ENCODE measurements at places on chromosomes 4 and X.

DNA sequence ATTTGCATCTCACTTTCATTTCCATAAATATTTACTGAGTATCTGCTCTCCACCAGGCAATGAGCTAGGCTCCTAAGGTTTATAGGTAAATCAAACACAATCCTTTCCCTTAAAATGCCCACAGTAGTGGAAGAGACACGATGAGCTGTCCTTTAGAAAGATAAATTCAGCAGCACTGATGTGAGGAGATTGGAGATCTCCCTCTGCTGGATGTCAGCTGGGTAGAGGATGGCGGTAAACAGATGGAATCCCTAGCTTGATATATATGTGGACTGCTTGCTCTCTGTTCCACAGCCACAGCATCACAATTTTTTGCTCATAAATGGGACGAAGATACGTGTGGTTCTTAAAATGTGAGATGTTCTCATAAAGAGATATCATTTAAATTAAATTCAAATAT, 216.4 kb upstream of the RASGEF1B start:
- no peaks in the 10 kb centered on the region for H3K4me1 ChIP-seq
- DNase-seq = no peak
- no peaks in the 10 kb centered on the region for H3K27me3 ChIP-seq
- H3K27ac ChIP-seq = no peak overlapping the region

DNA sequence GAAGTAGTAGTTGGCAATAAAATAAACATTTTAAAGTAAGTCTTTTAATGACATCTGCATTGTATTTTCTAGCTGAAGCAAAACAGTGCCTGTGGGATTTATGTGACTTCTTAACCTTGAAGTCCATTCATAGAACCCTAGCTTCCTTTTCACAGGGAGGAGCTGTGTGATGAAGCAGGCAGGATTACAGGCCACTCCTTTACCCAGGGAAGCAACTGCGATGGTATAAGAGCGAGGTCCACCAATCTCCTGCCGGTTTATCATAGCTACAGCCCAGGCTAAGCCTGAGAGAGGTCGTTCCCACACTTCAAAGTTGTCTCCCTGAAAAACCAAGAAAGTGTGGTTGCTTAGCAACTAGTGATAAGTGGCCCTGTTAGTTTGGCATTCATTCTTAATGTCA, 7.0 kb downstream of the RPL36A start:
- no peaks in the 10 kb centered on the region for H3K27me3 ChIP-seq
- no peak overlapping the region for H3K27ac ChIP-seq
- peaks cover 8% of the 10 kb centered on the region for H3K4me1 ChIP-seq
- DNase-seq = no peak
- no peak overlapping the region for H3K4me3 ChIP-seq
- H3K36me3 ChIP-seq = peaks cover 31% of the 10 kb centered on the region

DNA sequence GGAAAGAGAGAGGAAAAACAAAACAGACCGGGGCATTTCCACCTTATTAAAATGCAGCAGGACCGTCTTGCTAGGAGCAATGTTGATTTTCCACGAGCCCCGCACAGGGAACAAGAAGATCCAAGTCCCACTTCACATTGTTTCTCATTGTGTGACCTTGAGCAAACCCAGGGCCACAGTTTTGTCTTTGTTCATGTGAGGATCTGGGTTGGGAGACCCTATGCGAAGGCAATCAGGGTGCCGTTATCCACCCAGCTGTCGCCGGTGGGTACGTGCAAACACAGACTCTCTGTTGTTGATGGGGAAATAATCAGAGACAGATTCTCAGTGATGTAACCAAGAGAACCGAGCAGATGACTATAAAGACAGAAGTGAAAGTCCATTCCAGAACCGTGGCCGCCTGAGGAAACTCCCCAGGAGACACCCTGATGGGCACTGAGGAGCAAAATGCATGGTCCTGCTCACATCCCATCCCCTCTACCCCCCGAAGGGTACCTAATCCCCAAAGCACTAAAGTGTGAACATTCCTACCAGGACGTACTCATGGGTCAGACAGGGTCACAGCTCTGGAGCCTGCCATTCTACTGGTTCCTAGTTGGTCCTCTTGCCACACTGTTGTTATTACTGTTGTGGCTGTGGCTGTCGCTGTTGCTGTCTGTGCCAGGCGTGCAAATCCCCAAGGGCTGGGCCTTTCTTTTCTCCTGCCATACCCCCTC, 102.7 kb upstream of the RBPJ start:
- no peak overlapping the region for H3K4me3 ChIP-seq
- peaks cover 18% of the 10 kb centered on the region for H3K4me1 ChIP-seq
- peaks cover 10% of the 10 kb centered on the region for H3K27me3 ChIP-seq
- peaks cover 9% of the 10 kb centered on the region for H3K36me3 ChIP-seq
- no peak for DNase-seq

- H3K4me1 ChIP-seq = peaks cover 83% of the 10 kb centered on the region
- peak overlapping the region; percentile 97 for H3K4me3 ChIP-seq
- peaks cover 37% of the 10 kb centered on the region for H3K36me3 ChIP-seq
- no peaks in the 10 kb centered on the region for H3K27me3 ChIP-seq
- H3K27ac ChIP-seq = peak overlapping the region; percentile 83
- DNase-seq = no peak
These were observed 3.6 kb downstream of the DCK start for GRCh38 chr4:70997036-70997435.

DNA sequence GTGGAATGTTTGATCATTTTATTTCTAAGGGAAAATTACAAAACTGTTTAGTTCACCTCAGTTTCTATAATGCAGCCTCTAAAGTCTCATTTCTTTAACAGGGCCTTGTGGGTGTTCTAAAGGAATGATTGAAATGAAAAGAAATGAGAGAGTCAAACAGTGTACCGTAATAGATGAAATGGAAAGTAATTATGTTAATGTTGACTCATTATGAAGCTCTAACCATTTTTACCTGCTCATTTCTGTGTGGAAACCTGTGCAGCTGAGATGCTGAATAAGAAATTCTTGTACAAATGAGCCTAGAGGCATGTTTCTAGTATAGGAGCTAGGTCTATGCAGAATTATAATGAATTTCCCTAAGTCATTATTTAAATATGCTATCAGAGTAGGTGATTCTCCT, 45.2 kb upstream of the RPA4 start:
- H3K4me1 ChIP-seq = no peaks in the 10 kb centered on the region
- no peak overlapping the region for H3K4me3 ChIP-seq

DNA sequence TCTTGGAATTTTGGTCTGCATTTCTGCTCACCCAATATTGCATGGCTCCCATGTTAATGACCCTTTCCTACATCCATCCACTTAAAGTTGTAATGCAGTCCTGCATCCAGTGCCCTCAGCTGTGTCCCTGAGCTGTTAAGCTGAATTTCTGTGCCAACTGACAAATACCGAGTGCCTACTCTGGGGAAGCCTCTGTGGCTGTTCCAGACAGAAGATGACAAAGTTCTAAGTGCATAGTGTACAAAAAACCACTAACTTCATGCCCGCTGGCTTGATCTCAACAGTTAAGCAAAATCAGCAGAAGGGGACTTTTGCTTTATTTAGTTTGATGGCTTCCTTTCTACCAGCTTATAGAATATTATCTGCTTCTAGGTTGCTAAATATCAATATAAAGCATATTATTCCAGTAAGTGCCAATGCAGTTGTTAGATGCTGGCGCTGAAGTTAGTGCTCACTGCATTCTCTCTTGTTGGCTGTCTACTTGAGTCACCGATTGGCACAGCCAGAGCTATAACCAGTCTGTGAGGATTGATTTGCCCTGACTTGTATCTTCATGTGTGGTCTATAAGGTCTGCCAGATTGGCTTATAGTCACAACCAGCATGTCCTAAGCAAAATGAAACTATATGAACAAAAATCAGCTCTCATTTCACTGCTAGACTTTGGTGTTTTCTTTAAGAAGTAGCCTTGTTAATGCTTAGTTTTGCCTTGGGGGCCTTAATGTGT, 98.9 kb downstream of the KLHL8 start:
- H3K36me3 ChIP-seq = peaks cover 29% of the 10 kb centered on the region
- no peak for DNase-seq
- H3K27ac ChIP-seq = no peak overlapping the region
- H3K4me3 ChIP-seq = no peak overlapping the region
- H3K27me3 ChIP-seq = no peaks in the 10 kb centered on the region

- H3K27ac ChIP-seq = no peak overlapping the region
- DNase-seq = no peak
- no peaks in the 10 kb centered on the region for H3K36me3 ChIP-seq
- no peak overlapping the region for H3K4me3 ChIP-seq
- H3K27me3 ChIP-seq = no peaks in the 10 kb centered on the region
- no peaks in the 10 kb centered on the region for H3K4me1 ChIP-seq
These were observed 386.8 kb downstream of the ANKRD50 start for GRCh38 chr4:124325690-124326089.

DNA sequence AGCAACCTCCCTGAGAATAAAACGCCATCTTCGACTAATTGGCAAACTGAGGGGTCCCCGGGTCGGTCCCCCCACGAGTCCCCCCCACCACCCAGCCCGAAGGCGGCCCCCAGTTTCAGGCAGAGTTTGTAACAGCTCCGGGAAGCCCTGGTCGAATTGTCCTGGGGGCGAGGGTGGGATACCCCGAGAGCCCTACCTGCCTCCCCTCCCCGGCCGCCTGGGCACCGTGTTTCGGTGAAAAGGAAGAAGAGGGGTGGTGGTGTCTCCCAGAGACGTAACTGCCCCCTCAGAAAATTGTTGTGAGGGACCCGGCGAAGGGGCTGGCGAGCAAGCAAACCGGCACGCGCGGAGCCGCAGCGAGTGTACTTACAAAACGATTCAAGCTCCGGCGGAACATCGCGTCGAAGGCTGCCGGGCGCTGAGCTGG, 1.2 kb downstream of the ATP11C start:
- H3K36me3 ChIP-seq = no peaks in the 10 kb centered on the region
- peak overlapping the region; percentile 79 for H3K4me3 ChIP-seq
- H3K27me3 ChIP-seq = no peaks in the 10 kb centered on the region
- H3K27ac ChIP-seq = peak overlapping the region; percentile 61

GRCh38 chr4:136687118-136687517, 845.2 kb downstream of the PCDH18 start:
- no peaks in the 10 kb centered on the region for H3K4me1 ChIP-seq
- H3K36me3 ChIP-seq = no peaks in the 10 kb centered on the region
- no peak for DNase-seq
- H3K27ac ChIP-seq = no peak overlapping the region
- H3K27me3 ChIP-seq = no peaks in the 10 kb centered on the region

- H3K4me1 ChIP-seq = peaks cover 12% of the 10 kb centered on the region
- peaks cover 6% of the 10 kb centered on the region for H3K27me3 ChIP-seq
- no peak overlapping the region for H3K27ac ChIP-seq
- no peak overlapping the region for H3K4me3 ChIP-seq
- no peak for DNase-seq
These were observed 70.1 kb upstream of the LSM6 start for GRCh38 chr4:146105464-146105863.

- H3K4me3 ChIP-seq = no peak overlapping the region
- no peaks in the 10 kb centered on the region for H3K4me1 ChIP-seq
- no peak overlapping the region for H3K27ac ChIP-seq
- DNase-seq = no peak
- no peaks in the 10 kb centered on the region for H3K27me3 ChIP-seq
These were observed 191.3 kb downstream of the KCNIP4 start for GRCh38 chr4:21757248-21757647.

GRCh38 chr4:158255727-158256324, 45.5 kb downstream of the TMEM144 start:
- peaks cover 7% of the 10 kb centered on the region for H3K27me3 ChIP-seq
- H3K4me3 ChIP-seq = no peak overlapping the region
- no peak for DNase-seq
- H3K36me3 ChIP-seq = no peaks in the 10 kb centered on the region
- H3K4me1 ChIP-seq = peaks cover 10% of the 10 kb centered on the region
- H3K27ac ChIP-seq = no peak overlapping the region

- no peak for DNase-seq
- no peaks in the 10 kb centered on the region for H3K4me1 ChIP-seq
- H3K4me3 ChIP-seq = no peak overlapping the region
- H3K36me3 ChIP-seq = no peaks in the 10 kb centered on the region
These were observed 47.4 kb downstream of the CCSER1 start for GRCh38 chr4:90174621-90175023.

- peak overlapping the region; percentile 95 for H3K4me3 ChIP-seq
- H3K27me3 ChIP-seq = peaks cover 2% of the 10 kb centered on the region
- peak overlapping the region; percentile 98 for H3K27ac ChIP-seq
- H3K4me1 ChIP-seq = peaks cover 36% of the 10 kb centered on the region
- no peak for DNase-seq
These were observed 594 bp upstream of the STAG2 start for GRCh38 chrX:123960956-123961267.

DNA sequence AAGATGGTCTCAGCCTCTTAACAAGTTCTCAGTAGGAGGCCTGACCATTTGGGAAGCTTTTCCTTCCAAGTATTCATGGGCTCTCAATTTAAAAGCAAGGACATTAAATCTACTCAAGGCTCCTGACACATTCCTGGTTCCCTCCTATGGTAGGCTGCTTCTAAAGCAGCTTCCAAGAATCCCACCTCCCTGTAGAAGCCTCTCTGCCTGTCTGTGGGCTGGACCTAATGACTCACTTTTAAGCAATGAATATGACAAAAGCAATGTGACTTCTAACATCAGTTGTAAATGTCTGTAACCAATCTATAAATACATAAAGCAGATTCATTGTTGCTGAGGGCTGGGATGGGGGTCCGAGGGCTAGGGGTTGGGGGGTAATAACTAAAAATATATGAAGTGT, 99.5 kb upstream of the FAM9B start:
- H3K36me3 ChIP-seq = no peaks in the 10 kb centered on the region
- DNase-seq = no peak
- peaks cover 5% of the 10 kb centered on the region for H3K4me1 ChIP-seq
- no peak overlapping the region for H3K27ac ChIP-seq
- no peaks in the 10 kb centered on the region for H3K27me3 ChIP-seq
- H3K4me3 ChIP-seq = no peak overlapping the region

GRCh38 chr4:1398681-1399507, 7.3 kb downstream of the NKX1-1 start:
- DNase-seq = no peak
- peaks cover 4% of the 10 kb centered on the region for H3K36me3 ChIP-seq
- peaks cover 9% of the 10 kb centered on the region for H3K27me3 ChIP-seq
- no peaks in the 10 kb centered on the region for H3K4me1 ChIP-seq
- no peak overlapping the region for H3K4me3 ChIP-seq

- DNase-seq = no peak
- no peak overlapping the region for H3K27ac ChIP-seq
- no peaks in the 10 kb centered on the region for H3K4me1 ChIP-seq
- H3K4me3 ChIP-seq = no peak overlapping the region
These were observed 1639.6 kb upstream of the PCDH10 start for GRCh38 chr4:131509521-131509920.

DNA sequence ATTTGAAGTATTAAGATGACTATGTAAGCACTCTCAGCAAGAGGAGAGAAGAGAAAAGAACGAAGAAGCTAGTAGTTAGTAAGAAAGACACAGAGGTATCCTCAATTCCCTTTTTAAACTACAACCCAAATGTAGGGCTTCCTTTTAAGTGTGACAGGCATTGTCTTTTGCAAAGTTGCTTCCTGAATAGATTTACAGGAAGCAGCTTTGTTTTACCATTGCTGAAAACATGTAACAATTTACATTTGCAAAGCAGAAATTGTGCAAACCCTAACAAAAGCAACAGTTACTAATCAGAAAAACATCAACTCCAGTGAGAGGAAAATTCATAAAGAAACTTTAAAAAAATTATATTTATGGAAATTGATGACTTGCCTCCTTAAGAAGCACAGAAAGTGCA, 96.4 kb downstream of the FAM13A start:
- no peak for DNase-seq
- peaks cover 8% of the 10 kb centered on the region for H3K36me3 ChIP-seq
- no peak overlapping the region for H3K4me3 ChIP-seq
- peak overlapping the region; percentile 0 for H3K27ac ChIP-seq
- peaks cover 2% of the 10 kb centered on the region for H3K27me3 ChIP-seq

All from activated T-helper 1 cell treated with anti-CD3 and anti-CD28 coated beads, Interleukin-12 subunit alpha, Interleukin-12 subunit beta, Interleukin-2, Interleukin-4 antibody, amounts not matched to agents 30 ng/mL and 10 ng/mL and 1 ng/mL, durations not matched to agents 14 hours and 24 hours and 36 hours (primary cell).